ENCODE measurements at places on chromosomes 4 and X. TPM values are rescaled to one million over a fixed set of nuclear protein-coding genes. Genes with fewer than 3 reads are reported as not detected.

Gene TMEM150C
- total RNA-seq = not detected

Gene TTC29
- total RNA-seq = not detected

Gene HSFX2
- not detected for total RNA-seq

Gene ADGRG2
- total RNA-seq = not detected

Gene PLXNA3
- 78.8 TPM for total RNA-seq

Gene KLF8
- 7.0 TPM for total RNA-seq

Gene TCEAL3
- 5.7 TPM for total RNA-seq

- no peak overlapping the region for H3K4me3 ChIP-seq
- no peaks in the 10 kb centered on the region for H3K36me3 ChIP-seq
- DNase-seq = no peak
- H3K4me1 ChIP-seq = no peaks in the 10 kb centered on the region
- no peak overlapping the region for H3K27ac ChIP-seq
These were observed 73.0 kb upstream of the KLHL13 start for GRCh38 chrX:118189628-118190027.

DNA sequence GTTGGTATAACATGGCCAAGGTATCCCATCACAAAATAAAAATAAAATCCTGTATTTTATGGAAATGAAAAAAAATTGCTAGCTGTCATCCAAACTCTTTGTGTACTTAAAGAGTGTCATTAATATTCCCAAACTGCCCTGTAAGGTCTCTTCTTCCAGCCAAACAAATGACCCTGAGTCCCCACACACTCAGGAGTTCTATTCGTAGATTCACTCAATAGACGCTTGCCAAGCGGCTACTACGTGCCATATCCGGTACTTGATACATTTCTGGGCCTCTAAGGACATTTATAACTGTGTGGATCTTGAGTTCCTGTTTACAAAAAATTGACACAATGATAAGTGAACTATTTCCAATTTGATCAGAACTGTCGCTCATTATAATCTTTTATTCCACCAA lies 245.1 kb downstream of the SCFD2 start:
- H3K4me3 ChIP-seq = no peak overlapping the region
- H3K27ac ChIP-seq = no peak overlapping the region
- no peaks in the 10 kb centered on the region for H3K36me3 ChIP-seq
- H3K27me3 ChIP-seq = no peaks in the 10 kb centered on the region

- peaks cover 9% of the 10 kb centered on the region for H3K4me1 ChIP-seq
- H3K4me3 ChIP-seq = no peak overlapping the region
- DNase-seq = no peak
These were observed 147.5 kb upstream of the CASK start for GRCh38 chrX:42070866-42071265.

- no peaks in the 10 kb centered on the region for H3K36me3 ChIP-seq
- H3K27me3 ChIP-seq = no peaks in the 10 kb centered on the region
- DNase-seq = no peak
- H3K4me3 ChIP-seq = no peak overlapping the region
- no peak overlapping the region for H3K27ac ChIP-seq
These were observed 356.8 kb downstream of the TLL1 start for GRCh38 chr4:166229799-166230198.

- no peak for DNase-seq
- no peaks in the 10 kb centered on the region for H3K27me3 ChIP-seq
- no peaks in the 10 kb centered on the region for H3K36me3 ChIP-seq
- no peak overlapping the region for H3K27ac ChIP-seq
These were observed 7.3 kb downstream of the REPS2 start for GRCh38 chrX:16953606-16954211.

DNA sequence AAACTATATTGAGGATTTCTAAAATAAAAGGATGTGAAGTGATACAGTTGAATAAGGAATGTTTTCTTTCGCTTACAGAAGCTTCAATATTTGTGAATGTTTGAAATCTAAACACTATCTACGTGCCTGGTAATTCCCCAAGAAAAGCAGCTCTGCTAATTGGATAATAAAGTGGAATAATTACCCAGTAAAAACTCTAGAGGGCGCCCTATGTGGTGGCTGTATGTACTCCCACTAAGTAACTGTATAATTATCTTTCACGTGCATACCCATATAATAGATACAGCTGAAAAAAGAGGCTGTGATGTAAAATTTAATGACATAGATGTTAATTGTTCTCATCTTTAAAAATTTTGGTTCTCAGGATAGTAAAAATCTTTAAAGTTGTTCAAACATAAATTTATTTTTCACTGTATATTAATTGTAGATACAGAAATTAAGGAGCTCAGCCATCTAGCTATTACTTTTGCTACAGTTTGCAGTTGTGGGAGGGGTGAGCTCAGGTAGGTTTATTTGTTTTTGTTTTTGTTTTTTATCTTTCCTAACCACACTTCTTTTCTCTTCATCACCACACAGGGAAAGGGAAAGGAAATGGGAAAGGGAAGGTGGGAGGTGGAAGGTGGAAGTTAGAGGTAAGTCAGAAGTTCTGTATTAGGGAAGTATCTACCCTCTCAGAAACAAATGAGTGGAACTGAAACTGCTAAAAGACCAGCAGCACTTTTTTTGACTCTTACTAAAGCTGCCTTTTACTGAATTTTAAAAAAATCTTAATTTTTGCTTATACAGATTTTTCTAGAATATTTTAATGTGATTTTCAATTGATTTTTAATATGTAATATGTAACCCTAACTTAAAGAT lies 151.7 kb upstream of the RPS6KA6 start:
- H3K36me3 ChIP-seq = no peaks in the 10 kb centered on the region
- H3K27me3 ChIP-seq = no peaks in the 10 kb centered on the region
- H3K4me1 ChIP-seq = no peaks in the 10 kb centered on the region

DNA sequence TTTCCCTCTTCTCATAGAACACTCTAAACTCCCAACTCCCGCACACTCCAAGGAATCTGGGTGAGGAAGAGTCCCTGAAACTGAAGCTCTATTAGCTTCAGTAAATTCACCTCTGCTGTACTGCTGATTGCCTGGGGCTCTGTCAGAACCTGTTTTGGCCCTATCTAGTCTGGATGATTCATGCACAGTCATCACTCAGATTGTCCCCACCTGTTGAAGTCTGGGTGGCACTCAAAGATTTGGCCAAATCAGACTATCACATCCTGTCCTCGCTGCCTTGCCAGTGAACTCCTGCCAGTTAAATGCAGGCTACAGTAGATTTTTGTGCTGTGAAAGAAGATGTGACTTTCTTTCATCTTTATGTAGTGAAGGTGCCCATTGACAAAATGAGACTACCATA lies 63.5 kb upstream of the EMCN start:
- H3K27ac ChIP-seq = no peak overlapping the region
- no peaks in the 10 kb centered on the region for H3K36me3 ChIP-seq
- no peaks in the 10 kb centered on the region for H3K4me1 ChIP-seq
- DNase-seq = no peak
- no peak overlapping the region for H3K4me3 ChIP-seq
- H3K27me3 ChIP-seq = no peaks in the 10 kb centered on the region

GRCh38 chr4:139761461-139761860 lies 95.8 kb downstream of the MGST2 start:
- H3K4me3 ChIP-seq = no peak overlapping the region
- H3K36me3 ChIP-seq = no peaks in the 10 kb centered on the region
- H3K27ac ChIP-seq = no peak overlapping the region
- no peaks in the 10 kb centered on the region for H3K4me1 ChIP-seq
- no peaks in the 10 kb centered on the region for H3K27me3 ChIP-seq
- DNase-seq = no peak

- H3K4me1 ChIP-seq = no peaks in the 10 kb centered on the region
- no peaks in the 10 kb centered on the region for H3K27me3 ChIP-seq
These were observed 24.5 kb downstream of the ZNF41 start for GRCh38 chrX:47458528-47458927.

DNA sequence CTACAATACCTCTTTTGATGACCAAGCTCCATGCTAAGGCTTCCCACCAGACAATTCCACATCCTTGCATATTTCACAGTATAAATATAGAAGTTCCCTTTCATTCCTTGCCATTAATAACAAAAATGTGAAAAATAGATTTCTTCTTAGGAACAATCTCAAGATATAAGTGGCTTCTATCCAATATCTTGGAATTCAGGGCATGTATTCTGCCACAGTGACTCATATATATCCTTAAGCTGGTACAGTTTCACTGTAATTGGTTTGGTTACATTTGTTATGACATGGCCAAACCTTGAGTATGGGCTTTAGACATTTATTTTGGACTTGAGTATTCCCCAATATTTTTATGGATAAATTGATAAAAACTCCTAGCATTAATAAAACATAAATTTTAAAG lies 181.7 kb upstream of the DDX53 start:
- H3K27ac ChIP-seq = no peak overlapping the region
- DNase-seq = no peak
- H3K27me3 ChIP-seq = no peaks in the 10 kb centered on the region
- no peaks in the 10 kb centered on the region for H3K4me1 ChIP-seq
- no peak overlapping the region for H3K4me3 ChIP-seq

DNA sequence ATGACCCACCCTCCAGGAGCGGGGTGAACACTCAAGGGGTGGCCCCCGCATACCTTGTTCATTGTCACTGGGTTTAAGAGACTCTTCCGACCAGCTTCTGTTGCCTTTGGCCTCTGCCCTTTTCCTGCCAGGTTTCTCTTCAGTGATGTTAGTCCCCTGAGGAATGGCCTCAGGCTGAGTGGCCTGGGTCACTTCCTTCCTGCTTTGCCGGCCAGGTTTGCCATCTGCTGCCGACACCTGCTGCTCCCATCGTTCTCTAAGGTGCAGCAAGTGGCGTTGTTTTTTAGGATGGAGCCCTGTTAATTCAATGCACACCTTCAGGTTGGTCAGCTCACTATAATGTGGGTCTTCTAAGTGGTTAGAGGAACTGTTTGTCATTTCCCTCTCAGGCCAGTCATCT lies 34.2 kb downstream of the BCOR start:
- H3K27ac ChIP-seq = no peak overlapping the region
- peaks cover 39% of the 10 kb centered on the region for H3K4me1 ChIP-seq
- no peak for DNase-seq
- no peak overlapping the region for H3K4me3 ChIP-seq
- H3K27me3 ChIP-seq = no peaks in the 10 kb centered on the region

GRCh38 chr4:56762484-56763250 lies 58.8 kb downstream of the SPINK2 start:
- peaks cover 28% of the 10 kb centered on the region for H3K4me1 ChIP-seq
- DNase-seq = peak; percentile 39
- no peak overlapping the region for H3K4me3 ChIP-seq
- no peaks in the 10 kb centered on the region for H3K27me3 ChIP-seq

- no peak overlapping the region for H3K4me3 ChIP-seq
- no peaks in the 10 kb centered on the region for H3K36me3 ChIP-seq
- H3K27ac ChIP-seq = no peak overlapping the region
- H3K27me3 ChIP-seq = no peaks in the 10 kb centered on the region
These were observed 111.7 kb upstream of the RPS6KA3 start for GRCh38 chrX:20378233-20378920.

DNA sequence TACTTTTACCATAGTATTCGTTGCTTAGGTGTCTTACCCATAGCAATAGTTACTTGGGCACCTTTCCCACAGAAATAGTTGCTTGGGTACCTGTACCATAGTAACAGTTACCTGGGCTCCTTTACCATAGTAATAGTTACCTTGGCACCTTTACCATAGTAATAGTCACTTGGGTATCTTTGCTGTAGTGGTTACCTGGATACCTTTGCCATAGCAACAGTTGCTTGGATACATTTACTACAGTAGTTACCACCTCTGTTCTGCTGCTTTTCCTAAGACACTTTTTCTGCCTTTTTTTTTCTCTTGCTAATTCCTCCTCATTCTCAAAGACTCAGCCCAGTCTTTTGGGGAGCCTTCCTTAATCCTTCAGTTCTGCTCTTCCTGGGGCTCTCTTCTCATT lies 272.8 kb upstream of the PUDP start:
- no peaks in the 10 kb centered on the region for H3K36me3 ChIP-seq
- no peak for DNase-seq
- no peak overlapping the region for H3K4me3 ChIP-seq
- H3K4me1 ChIP-seq = no peaks in the 10 kb centered on the region

DNA sequence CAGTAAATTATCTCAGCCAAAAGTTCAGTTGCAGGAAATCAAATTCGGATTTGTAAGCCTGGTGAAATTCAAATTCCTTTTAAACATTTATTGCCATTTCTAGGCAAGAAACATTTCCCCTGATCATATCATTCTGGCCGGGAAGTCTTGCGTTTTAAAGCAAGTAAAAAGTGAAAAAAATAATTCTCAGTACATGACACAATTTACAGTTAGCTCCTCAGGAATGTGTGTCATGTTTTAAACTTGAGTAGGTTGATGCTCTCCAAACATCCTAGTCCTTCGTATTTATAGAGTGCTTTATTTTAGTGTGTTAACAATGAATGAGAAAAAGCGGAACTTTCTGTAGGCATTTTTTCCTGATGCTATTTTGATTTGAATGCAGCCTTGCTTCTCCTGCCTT lies 158.3 kb upstream of the SCML1 start:
- no peak overlapping the region for H3K27ac ChIP-seq
- no peaks in the 10 kb centered on the region for H3K27me3 ChIP-seq
- no peaks in the 10 kb centered on the region for H3K36me3 ChIP-seq
- DNase-seq = no peak

- no peaks in the 10 kb centered on the region for H3K36me3 ChIP-seq
- H3K4me3 ChIP-seq = no peak overlapping the region
- DNase-seq = no peak
- no peak overlapping the region for H3K27ac ChIP-seq
- no peaks in the 10 kb centered on the region for H3K27me3 ChIP-seq
- H3K4me1 ChIP-seq = no peaks in the 10 kb centered on the region
These were observed 180.3 kb upstream of the MXRA5 start for GRCh38 chrX:3526731-3527130.

DNA sequence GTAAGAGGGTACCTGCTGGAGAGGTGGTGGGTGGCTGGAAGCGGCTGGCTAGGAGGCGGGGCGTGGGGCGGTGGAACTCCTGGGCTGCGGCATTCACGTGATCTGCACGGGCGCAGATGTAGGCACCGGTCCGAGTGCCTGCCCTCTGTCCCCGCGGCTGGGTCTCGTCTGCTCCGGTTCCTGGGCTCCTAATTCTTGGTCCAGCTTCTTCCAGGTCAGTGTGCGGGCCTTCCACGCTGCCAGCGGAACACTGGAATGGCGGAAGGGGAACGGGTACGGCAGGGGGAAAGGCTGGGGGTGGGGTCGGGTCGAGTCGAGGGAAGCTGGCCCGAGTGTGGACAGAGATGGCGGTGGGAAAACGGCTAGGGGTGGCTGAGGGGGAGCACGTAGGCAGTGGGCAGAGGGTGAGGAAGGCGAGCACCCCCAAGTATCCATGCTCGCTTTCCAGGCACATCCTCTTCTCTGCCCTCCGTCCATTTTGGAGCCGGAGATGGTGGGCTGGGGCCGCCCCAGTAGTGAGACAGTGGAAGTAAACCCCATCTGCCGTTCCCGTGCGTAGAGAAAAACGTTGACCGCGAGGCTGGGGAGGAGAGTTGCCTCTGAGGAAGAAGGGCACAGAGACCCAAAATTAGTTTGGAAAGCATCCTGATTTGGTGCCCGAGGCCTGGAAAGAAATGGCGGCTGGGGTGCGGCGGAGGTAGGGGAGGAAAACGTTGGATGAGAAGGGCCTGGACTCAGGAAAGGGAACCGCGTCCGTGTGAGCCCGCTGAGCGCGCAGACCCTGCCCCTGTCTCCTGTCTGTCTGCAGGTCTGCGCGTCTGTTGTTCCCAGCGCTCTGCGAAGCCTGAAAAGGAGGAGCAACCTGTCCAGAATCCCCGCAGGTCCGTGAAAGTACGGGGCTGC lies at the start of gene TCEAL4:
Gene TCEAL4, plus strand, starts transcription at position 105 of the 903 bp plus-strand sequence. CDS start 1,161 bp downstream, outside the sequence.
- H3K4me1 ChIP-seq = peaks cover 4% of the 10 kb centered on the region
- H3K27me3 ChIP-seq = no peaks in the 10 kb centered on the region
- peak within 1 kb of the TSS; percentile 26 for H3K27ac ChIP-seq
- peak; percentile 4 for DNase-seq

Measured in CD4-positive, alpha-beta memory T cell (primary cell).